ENCODE measurements at places on chromosomes 7 and 10.

DNA sequence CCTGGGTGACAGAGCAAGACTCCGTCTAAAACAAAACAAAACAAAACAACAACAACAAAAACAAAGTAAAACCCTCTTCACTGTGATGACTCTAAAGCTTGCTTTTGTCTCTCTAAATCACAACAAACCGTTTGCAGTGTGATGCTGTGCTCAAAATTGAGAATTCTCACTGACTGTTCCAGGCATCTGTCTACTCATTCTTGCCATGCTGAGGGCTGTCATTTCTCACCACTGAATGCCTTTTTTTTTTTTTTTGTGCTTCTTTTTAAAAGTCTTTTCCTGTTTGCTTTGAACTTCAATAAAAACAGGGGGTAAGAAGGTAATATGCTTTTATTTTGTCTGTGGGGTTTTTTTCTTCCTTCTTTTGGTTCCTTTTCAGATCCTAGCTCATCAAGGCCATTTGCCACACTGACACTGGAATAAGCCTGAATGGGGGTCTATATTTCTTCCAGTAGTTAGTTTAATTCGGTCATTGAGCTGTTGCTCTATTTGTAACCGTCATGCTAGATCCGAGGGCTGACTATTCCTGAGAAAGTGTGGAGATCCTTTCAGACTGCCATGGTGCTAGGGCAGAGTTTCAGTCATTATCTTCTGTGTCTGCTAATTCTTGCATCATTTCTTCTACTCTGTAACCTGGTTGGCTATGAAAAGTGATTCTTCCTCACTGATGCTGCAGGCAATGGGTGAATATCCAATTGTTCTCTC lies 10.6 kb downstream of the FAS start:
- no peak for DNase-seq

- no peak for DNase-seq
Observed at GRCh38 chr7:106260136-106260561, 24.6 kb downstream of the NAMPT start.

- no peak for DNase-seq
Observed at GRCh38 chr7:24299192-24299591, 15.2 kb downstream of the NPY start.

DNA sequence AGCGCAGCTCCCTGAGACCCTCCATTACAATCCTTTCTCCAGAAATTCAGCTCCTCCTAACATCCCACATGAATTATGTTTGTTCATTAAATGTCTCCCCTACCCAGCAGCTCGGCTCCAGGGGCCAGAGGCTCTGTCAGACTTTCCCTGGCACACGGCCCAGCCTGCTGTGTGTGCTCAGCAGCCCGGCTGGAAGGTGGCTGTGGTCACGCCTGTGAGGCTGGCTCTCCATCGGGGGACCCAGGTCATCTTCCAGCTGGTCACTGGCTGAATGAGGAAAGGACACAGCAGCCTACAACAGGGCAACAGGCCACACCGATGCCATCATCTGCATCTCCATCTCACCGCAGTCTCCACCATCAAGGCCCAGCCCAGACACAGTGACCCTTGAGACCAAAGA lies 219.8 kb downstream of the MAD1L1 start:
- DNase-seq, result no peak

DNA sequence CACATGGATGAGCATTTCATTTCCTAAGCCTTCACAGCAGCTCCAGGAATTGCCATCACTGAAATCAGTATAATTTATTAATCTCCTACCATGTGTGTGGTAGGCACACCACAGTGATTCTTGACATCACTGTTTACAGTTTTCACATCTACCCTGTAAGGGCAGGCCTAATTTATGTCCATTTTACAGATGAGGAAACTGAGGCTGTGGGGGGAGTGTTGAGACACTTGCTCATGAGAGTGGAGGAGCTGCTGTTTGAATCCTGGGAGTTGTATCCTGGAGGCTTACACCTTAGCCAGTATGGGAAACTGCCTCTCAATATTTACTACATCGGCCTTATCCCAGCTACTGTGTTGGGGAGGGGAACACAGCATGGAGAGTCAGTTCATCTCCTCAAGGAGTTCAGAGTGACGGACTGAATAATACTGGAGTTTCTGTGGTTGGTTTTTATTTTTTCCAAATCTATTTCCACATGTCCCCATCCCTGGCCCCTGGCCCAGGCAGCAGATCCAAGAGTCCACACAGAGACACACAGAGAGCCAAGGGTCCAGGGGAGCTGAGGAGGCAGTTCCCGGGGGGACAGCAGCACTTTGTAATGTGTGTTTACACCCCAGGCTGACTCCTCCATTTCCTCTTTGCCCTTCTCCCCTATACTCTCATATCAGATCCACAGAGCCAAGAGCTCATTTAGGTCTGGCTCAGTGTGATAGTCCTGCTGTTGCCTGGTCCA lies 13.2 kb downstream of the UBTD1 start:
- DNase-seq, result no peak

- DNase-seq, result no peak
Observed at GRCh38 chr10:127614484-127615017, 65.4 kb downstream of the NPS start.
